ENCODE measurements at places on chromosomes 4 and X. TPM values are rescaled to one million over a fixed set of nuclear protein-coding genes. Genes with fewer than 3 reads are reported as not detected.
A peak's percentile ranks its signal among the peaks of the same experiment; 100 is the strongest.

- H3K4me1 ChIP-seq = no peaks in the 10 kb centered on the region
- DNase-seq = no peak
- H3K27ac ChIP-seq = no peak overlapping the region
Observed at GRCh38 chr4:151401739-151402138, 7.2 kb upstream of the FHIP1A start.

DNA sequence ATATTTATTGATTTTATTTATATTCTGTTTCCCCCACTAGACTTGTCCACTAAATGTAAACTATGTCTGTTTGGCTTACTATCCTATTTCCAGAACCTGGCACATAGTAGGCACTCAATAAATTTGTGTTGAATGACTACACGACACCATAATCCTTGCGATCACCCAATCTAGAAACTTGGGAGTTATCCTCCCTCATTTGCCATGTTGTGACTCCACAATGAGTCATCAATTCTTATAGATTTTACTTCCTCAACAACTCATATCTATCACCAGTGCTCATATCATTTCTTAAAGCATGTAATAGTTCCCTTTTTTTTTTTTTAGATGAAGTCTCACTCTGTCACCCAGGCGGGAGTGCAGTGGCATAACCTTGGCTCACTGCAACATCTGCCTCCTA is 39.9 kb upstream of the VAMP7 start:
- H3K4me3 ChIP-seq = no peak overlapping the region
- H3K4me1 ChIP-seq = no peaks in the 10 kb centered on the region
- DNase-seq = no peak
- H3K27ac ChIP-seq = no peak overlapping the region
- no peaks in the 10 kb centered on the region for H3K27me3 ChIP-seq
- H3K36me3 ChIP-seq = no peaks in the 10 kb centered on the region

DNA sequence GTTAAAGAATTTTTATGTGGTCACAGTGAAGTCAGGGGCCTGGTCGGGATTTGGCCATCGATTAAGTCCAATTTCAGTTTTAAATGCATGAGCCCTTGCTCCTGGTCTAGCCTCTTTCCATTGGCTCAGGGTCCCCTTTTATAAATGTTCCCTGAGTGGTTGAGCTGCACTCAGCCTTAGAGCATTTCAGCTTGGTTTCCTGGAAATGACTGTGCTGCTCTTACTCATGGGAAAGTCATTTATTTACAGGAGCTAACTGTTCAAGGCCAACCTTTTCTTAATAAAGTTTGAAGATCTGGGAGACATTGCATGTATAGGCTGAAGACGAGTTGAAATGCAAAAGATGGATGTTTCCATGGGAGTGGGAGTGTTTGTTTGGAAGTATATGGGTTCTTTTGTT is 98.8 kb upstream of the CLNK start:
- no peak for DNase-seq
- no peak overlapping the region for H3K4me3 ChIP-seq
- no peaks in the 10 kb centered on the region for H3K4me1 ChIP-seq
- no peaks in the 10 kb centered on the region for H3K27me3 ChIP-seq
- no peaks in the 10 kb centered on the region for H3K36me3 ChIP-seq

- no peak for DNase-seq
- H3K27ac ChIP-seq = no peak overlapping the region
- no peaks in the 10 kb centered on the region for H3K27me3 ChIP-seq
- H3K4me3 ChIP-seq = no peak overlapping the region
- no peaks in the 10 kb centered on the region for H3K36me3 ChIP-seq
Observed at GRCh38 chr4:145055533-145056257, 42.3 kb downstream of the ANAPC10 start.

DNA sequence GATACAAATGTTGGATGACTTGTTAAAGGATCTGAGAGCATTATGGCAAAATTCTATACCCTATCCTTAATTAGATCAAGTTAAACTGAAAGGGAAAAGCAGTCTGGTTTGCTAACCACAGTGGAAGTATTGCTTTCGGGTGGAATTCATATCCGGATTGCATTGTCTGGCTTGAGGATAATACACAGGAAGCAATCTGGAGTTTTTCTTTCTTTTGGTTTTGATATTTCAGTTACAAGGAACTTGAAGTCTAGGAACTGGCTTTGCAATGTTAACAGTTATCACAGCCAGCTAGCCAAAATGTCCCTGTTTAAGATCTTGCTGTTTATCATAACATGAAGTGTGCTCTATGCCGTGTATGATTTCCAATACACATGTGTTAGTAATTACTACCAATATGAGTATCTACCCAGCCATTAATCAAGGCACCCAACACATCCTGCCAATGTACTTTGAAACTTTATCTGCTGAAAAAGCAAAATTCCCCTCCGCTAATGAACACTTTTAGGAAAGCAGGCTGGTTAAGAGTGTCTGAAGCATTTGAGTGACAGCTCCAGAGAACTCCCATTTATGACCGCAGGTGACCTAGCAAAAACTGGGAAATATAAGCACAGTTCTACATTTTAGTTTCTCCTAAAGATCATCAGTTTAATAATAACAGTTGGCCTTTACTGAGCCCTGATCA is 146.4 kb downstream of the PALLD start:
- H3K27ac ChIP-seq = no peak overlapping the region
- no peaks in the 10 kb centered on the region for H3K36me3 ChIP-seq
- DNase-seq = no peak

NAT8L gene
- 1.7 TPM for total RNA-seq

SLC10A4 gene
- total RNA-seq = 6.6 TPM

RWDD4 gene
- 18.2 TPM for total RNA-seq

GRCh38 chr4:140742838-140743193 is 13.4 kb downstream of the TBC1D9 start:
- peaks cover 7% of the 10 kb centered on the region for H3K4me1 ChIP-seq
- no peak overlapping the region for H3K4me3 ChIP-seq
- no peaks in the 10 kb centered on the region for H3K27me3 ChIP-seq
- no peak for DNase-seq
- H3K36me3 ChIP-seq = no peaks in the 10 kb centered on the region
- no peak overlapping the region for H3K27ac ChIP-seq

EGF gene
- total RNA-seq = 0.74 TPM

QDPR gene
- total RNA-seq = 16.2 TPM

- H3K4me3 ChIP-seq = no peak overlapping the region
- H3K27ac ChIP-seq = no peak overlapping the region
- DNase-seq = no peak
- no peaks in the 10 kb centered on the region for H3K27me3 ChIP-seq
- no peaks in the 10 kb centered on the region for H3K4me1 ChIP-seq
- H3K36me3 ChIP-seq = no peaks in the 10 kb centered on the region
Observed at GRCh38 chrX:43266487-43266886, 389.6 kb upstream of the MAOA start.

GRCh38 chr4:152690706-152691651 is 11.2 kb upstream of the TMEM154 start:
- no peaks in the 10 kb centered on the region for H3K36me3 ChIP-seq
- no peak overlapping the region for H3K27ac ChIP-seq
- no peaks in the 10 kb centered on the region for H3K27me3 ChIP-seq

GRCh38 chr4:99855678-99856077 is 38.5 kb downstream of the LAMTOR3 start:
- H3K36me3 ChIP-seq = no peaks in the 10 kb centered on the region
- no peak for DNase-seq
- no peak overlapping the region for H3K4me3 ChIP-seq
- no peaks in the 10 kb centered on the region for H3K27me3 ChIP-seq

DNA sequence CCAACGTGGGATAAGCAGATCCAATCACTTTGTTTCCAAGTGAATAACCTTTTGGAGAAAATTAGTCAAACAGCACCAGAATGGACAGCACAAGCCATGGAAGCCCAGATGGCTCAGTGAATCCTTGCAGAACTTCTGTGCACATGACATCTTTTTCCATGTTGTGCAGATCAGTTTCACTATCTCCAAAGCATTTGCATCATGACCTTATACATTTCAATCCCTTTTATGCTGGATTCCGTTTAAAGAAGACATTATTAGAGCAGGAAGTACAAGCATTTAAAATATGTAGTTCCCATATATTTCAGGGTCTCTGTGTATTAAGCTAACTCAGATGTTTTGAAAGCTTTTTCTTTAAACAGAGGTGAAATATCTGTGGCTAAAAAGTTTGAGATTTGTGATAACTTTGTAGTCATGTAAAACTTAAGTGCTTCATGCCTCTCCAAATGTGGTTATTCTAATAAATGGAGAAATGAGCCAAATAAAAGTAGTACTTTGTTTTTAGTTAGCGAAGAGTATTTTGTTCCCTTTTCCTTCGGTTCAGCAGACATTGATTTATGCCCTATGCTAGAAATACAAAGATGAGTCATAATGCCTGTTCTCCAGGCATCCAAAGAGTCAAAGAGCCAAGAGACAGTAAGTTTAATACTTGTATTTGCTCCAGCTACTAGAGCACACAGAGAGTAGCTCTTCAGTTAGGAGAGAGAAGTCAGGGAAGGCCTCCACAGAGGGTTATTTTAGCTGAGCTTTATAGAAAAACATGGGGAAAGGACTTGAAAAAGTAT is 39.0 kb downstream of the PLAC8 start:
- no peak for DNase-seq
- H3K36me3 ChIP-seq = no peaks in the 10 kb centered on the region
- peaks cover 24% of the 10 kb centered on the region for H3K4me1 ChIP-seq
- peak overlapping the region; percentile 64 for H3K27ac ChIP-seq
- no peaks in the 10 kb centered on the region for H3K27me3 ChIP-seq
- no peak overlapping the region for H3K4me3 ChIP-seq

H2BW2 gene
- total RNA-seq = not detected

DNA sequence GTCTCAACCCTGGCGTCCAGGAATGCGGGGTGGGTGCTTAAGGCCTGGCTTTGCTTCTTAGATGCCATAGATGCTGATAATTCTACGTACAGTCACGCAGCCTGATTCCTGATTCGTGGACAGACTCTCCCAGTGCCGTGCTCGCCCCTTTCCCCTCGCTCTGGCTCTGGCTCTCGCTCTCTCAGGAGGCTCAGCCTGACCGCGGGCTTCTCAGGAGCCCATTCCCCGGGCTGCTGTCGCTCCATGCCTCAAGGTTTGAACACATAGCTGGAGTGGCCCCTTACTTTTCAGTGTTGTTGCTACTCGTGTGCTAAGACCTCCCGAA is 59.2 kb upstream of the ZC4H2 start:
- no peak for DNase-seq
- no peaks in the 10 kb centered on the region for H3K27me3 ChIP-seq
- H3K36me3 ChIP-seq = no peaks in the 10 kb centered on the region
- H3K27ac ChIP-seq = peak overlapping the region; percentile 72
- H3K4me1 ChIP-seq = no peaks in the 10 kb centered on the region

DNA sequence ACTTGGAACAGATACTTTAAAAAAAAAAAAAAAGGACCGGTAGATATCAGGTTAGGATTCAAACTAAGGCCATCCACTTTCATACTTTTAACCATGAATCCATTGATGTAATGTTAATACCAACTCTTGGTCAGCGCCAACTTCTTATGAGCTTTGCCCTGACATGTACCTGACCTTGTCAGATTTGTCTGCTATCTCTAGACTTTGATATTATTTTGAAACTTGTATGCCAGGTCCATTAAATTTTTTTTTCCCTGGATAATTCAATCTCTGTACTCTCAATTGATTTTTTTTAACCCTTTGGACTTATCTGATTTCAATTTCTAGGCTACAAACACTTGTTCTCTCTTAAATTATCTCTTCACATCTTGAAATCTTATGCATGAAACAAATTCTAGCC is 27.2 kb upstream of the UGT2B7 start:
- no peak overlapping the region for H3K27ac ChIP-seq
- H3K27me3 ChIP-seq = no peaks in the 10 kb centered on the region
- H3K4me1 ChIP-seq = no peaks in the 10 kb centered on the region
- DNase-seq = no peak
- no peak overlapping the region for H3K4me3 ChIP-seq

DNA sequence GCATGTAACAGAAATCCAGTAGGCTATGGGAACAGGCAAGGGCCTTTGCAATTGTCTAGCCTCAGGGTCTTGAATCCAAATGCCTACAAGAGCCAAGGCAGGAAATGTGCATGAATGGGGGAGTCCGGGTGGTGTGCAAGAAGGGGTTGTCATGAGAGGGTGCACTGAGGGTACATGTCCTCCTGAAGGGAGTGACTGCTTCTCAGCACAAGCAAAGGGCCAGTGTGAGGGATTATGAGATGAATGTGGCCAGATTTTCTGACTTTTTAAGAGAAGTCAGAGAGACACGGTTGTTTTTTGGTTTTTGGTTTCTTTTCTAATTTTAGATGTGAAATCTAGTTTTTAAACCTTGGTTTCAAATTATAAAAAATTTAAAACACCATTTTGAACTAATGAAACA is 76.5 kb upstream of the LSM6 start:
- H3K4me1 ChIP-seq = no peaks in the 10 kb centered on the region
- no peak for DNase-seq
- no peak overlapping the region for H3K4me3 ChIP-seq

STBD1 gene
- total RNA-seq = 7.6 TPM

- no peaks in the 10 kb centered on the region for H3K27me3 ChIP-seq
- H3K4me1 ChIP-seq = no peaks in the 10 kb centered on the region
- DNase-seq = no peak
- H3K27ac ChIP-seq = no peak overlapping the region
Observed at GRCh38 chr4:85028910-85029309, 62.4 kb upstream of the WDFY3 start.

- no peak for DNase-seq
- no peaks in the 10 kb centered on the region for H3K36me3 ChIP-seq
- no peaks in the 10 kb centered on the region for H3K27me3 ChIP-seq
- no peak overlapping the region for H3K4me3 ChIP-seq
- H3K4me1 ChIP-seq = peaks cover 40% of the 10 kb centered on the region
Observed at GRCh38 chr4:86833615-86834014, 15.6 kb downstream of the SLC10A6 start.

DNA sequence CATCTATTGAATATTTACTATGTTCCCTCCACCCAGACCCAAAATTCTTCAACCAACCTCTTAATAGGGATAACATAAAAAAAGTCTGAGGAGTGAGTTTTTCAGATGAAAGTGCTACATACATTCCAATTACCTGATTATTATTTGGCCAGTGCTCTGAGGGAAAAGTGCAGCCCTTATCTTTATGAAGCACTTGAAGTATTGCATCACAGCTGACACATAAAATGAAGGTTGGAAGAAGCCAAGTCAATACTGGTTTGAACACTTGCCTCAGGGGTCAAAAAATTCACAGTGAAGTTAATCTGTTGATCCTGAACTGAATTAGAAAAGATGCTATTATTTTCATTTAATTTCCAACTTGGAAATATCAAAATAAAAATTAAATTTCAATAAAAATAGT is 498.9 kb downstream of the INPP4B start:
- H3K27me3 ChIP-seq = no peaks in the 10 kb centered on the region
- no peak overlapping the region for H3K4me3 ChIP-seq
- peaks cover 11% of the 10 kb centered on the region for H3K4me1 ChIP-seq
- no peak overlapping the region for H3K27ac ChIP-seq
- H3K36me3 ChIP-seq = no peaks in the 10 kb centered on the region

- H3K4me3 ChIP-seq = no peak overlapping the region
- DNase-seq = no peak
- H3K4me1 ChIP-seq = no peaks in the 10 kb centered on the region
- no peaks in the 10 kb centered on the region for H3K36me3 ChIP-seq
- no peak overlapping the region for H3K27ac ChIP-seq
Observed at GRCh38 chr4:13059019-13059418, 425.1 kb downstream of the RAB28 start.

Data from vagina (tissue), 2 donors.